ENCODE measurements at places on chromosomes 1 and 21. TPM values are rescaled to one million over a fixed set of nuclear protein-coding genes. Genes with fewer than 3 reads are reported as not detected.

- no peak for DNase-seq
Measured at GRCh38 chr1:207869859-207870258, 41.1 kb downstream of the CD34 start.

DNA sequence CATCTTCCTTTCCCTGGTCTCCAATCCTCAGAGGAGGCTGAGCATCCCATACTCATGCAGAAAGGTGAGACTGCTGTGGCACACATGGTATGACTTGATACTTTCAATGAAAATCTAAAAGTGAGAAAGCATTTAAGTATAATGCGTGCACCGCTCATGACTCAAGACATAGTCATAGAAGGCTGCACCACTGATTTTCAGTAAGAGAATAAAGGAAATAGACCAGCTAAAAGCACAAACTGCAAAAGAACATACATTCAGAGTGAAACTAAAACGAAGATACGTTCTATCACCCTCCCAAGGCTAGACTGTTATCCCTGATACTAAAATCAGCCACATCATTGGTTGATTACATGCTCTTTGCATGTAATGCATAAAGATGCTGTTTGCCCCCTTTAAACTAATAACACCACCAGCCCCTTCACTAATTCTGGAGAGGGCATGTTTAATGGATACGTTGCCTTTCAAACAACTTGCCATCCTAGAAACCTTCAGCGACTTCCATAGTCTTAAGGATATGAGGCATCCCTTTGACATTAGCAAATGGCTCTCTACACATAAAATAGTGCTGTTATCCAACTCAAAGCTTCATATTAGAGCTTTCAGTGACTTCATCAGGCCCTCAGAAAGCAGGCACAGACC lies 2.1 kb downstream of the PLD5 start:
- DNase-seq: no peak

OR2T12 gene
- not detected for total RNA-seq

CCDC28B gene
- total RNA-seq: 1.8 TPM

- no peak for DNase-seq
Measured at GRCh38 chr1:212152308-212152693, 116.8 kb downstream of the DTL start.

GRCh38 chr1:65056234-65056633 lies 89.9 kb upstream of the JAK1 start:
- DNase-seq: no peak

DNA sequence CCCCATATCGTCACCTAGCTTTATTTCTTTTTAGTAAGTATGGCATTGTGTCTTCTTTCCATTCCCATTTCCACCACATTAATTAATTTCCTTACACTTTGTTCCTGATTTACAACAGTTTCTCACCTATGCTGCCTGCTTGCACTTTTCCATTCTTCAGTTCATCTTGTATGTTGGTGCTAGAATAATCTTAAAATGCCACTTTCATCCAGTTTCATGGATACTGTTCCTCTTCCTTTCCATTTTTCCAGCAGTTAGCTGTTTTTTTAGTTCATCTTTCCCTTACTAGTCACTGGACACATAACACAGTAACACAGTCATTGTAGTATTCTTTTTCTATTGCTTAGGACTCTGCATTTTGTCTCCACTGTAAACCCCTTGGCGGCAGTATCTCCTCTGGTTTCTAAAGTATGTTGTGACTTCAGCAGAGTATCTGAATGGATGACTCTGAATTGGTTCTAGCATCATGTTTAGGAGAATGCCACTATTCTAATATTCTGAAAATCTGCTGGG lies 2.1 kb downstream of the CDC7 start:
- DNase-seq: no peak

- no peak for DNase-seq
Measured at GRCh38 chr1:24890887-24891286, 39.2 kb downstream of the RUNX3 start.

CFH gene
- 45.0 TPM for total RNA-seq

GRCh38 chr1:151578941-151579340 lies 32.9 kb upstream of the SNX27 start:
- DNase-seq: no peak

DNA sequence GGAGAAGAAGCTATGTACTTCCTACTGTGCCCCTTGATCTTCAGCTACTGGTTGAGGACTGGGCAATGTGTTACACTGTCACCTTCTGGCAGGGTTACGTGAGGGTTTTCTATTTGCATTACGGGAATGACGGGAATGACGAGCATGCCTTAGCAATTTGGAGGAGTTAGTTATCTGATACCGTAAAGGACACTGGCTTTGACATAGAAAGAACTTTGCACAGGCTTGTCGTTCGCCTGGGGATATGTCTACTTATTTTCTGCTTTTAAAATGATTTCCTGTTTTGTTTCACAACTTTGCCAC lies 19.8 kb upstream of the ACBD6 start:
- no peak for DNase-seq

DNA sequence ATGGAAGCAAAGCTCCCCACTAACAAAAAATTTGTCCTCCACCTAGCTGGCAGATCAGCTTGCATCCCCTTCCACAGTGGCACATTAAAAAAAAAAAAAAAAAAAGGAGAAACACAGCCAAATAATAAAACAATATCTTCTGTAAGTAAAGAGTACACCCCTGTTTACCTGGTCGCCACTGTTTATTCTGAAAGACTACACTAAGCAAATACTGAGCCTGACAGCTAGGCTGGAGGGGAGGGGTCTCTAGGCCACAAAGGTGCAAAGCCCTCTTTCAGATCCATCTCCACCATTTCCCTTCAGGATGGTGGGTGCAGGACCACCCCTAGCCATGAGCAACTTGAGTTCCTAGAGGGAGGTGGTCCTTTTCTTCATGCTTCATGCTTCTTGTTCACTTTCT lies 22.8 kb upstream of the SLC45A3 start:
- no peak for DNase-seq

- DNase-seq: no peak
Measured at GRCh38 chr1:35554266-35555211, 2.7 kb downstream of the KIAA0319L start.

All from upper lobe of left lung (tissue), 6 donors.